ENCODE measurements at places on chromosomes 4 and X.

DNA sequence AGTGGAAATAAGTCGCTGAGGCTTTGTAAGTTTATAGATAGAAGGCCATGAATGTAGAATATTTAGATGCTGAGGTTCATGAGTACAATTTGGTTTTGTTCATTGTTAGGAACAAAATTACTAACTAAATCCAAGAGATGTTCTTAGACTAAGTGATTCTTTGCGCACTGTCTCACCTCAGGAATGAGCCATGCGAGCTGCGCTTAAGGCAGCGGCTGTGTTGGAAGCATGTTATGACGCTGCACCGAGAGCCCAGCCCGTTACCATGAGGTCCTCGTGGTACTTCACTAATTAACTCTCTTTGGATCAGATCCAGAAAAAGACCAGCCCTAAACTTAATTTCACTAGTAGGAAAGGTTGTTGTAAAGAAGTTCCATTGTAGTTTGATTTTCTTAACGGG, 166.2 kb downstream of the RAPGEF2 start:
- DNase-seq = no peak

DNA sequence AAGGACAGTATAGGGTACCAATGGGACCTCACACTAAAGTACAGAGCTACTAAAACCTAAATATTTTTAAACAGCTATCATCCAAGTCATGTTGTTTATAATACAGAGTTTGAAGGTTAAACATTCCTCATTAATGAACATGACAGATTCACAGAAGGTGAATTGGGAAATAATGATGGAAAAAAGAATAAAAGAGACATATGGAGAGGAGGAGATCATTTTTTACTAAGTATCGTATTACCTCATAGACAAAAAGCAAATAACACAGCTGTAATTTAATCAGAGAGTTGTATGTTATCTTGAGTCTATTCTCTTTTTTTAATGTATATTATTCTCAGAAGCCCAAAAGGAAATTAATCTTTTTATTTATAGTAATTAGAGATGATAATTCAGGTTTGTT, 7.9 kb downstream of the PLK4 start:
- no peak for DNase-seq

GRCh38 chrX:20001588-20001987, 10.7 kb upstream of the BCLAF3 start:
- DNase-seq = no peak

DNA sequence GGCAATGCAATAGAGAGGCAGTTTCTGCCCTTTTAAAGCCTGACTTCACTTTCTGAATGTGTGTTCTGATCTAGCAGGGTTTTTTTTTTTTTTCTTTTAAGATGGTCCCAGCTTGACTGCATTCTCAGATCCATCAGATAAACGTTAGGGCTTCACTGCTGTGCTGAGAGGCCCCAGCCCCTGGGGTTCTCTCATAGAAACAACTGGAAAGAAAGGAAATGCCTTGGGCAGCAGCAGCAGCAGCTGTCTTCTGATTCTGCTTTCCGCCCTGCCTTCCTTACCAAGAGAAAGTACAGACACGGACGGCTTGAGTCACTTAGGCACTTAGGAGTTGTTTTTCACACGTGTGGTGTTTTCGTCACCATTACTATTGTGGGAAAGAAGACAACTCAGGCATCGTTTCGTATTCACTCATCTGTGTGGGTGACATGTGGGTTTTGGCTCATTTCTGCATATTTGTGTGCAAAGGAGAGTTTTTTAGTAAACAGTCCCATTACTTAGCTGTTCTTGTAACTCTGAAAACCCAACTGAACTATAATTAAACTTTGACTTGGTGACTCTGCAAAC, 172.0 kb downstream of the PTTG2 start:
- DNase-seq = peak; percentile 67

- DNase-seq = peak; percentile 31
Measured at GRCh38 chrX:153474718-153475117, 4.3 kb upstream of the HAUS7 start.

GRCh38 chr4:150010525-150011126, 67.6 kb upstream of the DCLK2 start:
- DNase-seq = no peak

DNA sequence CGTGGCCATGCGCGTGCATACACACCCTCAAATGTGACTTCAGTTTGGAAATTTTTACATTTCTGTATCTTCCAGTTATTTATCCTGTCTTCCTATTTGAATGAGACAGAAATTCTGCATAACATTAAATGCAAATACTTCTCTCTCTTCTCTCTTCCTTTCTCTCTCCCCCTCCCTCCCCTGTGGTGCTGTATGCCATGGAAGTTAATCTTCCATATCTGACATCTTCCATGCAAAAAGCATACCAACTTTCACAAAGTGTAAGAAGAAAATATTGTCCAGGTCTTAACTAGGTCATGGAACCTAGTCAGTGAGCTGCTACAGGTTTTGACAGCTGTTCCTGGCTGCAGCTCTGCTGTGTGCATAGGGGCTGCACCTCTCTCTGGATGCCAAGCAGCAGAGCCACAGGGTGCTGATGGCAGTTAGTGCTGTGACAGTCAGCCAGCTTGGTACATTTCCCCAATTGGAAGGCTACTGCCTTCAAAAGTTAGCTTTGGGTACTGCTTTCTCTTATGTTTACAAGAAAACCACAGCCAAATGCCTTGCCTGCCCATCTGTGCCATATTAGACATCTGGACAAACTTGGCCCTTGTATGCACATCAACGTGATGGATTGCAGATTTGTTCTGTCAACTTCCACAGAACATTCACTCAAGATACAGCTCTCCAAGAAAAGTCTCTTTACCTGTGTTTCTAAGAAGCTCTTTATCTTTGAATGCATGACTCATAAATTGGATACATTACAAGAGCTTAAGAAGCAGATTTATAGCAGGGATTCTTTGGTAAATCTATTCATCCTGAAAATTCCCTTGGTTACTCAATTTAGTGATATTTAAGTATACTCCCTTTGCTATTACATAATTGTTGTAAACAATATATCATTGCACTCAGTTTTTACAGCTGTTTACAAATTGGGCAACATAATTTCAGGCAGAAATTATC, 623.8 kb downstream of the EPHA5 start:
- no peak for DNase-seq

- no peak for DNase-seq
Measured at GRCh38 chr4:163556177-163556576, 61.7 kb downstream of the TMA16 start.

GRCh38 chr4:110620322-110620690, 2.6 kb downstream of the PITX2 start:
- DNase-seq = no peak

DNA sequence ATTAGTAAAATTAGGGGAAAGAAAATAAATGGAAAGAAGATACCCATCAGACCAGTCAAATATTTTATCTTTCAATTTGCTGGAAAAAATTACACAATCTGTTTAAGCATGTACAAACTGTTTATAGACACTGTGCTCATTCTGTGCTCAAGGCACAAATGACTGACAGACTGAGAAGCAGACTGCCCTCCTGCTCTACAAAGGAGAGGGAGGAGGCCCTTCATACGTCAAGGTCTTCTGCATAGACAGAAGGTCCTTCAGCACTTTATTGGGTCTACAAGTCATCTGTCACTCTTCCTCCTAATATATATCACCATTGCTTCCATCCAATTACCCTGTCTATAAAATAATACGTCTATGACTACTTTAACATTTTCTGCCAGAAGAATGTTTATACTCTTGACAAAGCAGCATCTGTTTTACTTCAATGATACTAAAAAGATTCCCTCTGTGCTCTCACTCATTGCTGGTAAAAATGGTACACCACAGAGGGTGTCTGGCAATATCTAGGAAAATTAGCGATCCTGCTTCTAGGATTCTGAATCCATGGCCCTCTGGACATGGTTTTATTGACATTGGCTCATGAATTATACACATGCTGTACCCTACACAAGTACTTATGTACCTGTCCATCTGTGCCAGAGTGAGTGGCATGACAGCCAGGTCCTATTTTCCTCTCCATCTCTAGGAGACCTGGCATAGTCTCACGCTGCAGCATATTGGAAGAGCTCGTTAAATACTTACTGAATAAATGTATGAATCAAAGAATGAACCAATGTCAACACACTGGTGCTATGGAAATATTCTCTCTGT, 11.3 kb downstream of the SLC10A6 start:
- no peak for DNase-seq

DNA sequence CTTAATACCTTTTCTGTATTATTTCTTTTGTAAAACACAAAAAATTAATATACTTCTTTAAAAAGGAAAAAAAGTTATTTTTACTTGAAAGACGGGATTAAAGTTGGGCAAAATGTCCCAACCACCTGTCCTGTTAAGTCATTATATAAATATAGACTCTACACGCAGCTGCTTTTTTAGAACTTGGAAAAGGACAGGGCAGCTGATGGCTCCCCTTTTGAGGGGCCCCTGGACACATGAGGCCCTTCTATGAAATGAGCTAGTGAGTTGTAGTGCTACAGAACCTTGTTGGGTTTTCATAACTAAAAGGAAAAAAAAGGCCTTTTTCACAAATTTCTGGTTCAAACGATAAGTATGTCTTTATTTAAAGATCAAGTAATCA, 600 bp upstream of the BEX2 start:
- DNase-seq = no peak

- no peak for DNase-seq
Measured at GRCh38 chr4:145804116-145804515, 124.2 kb downstream of the C4orf51 start.

DNA sequence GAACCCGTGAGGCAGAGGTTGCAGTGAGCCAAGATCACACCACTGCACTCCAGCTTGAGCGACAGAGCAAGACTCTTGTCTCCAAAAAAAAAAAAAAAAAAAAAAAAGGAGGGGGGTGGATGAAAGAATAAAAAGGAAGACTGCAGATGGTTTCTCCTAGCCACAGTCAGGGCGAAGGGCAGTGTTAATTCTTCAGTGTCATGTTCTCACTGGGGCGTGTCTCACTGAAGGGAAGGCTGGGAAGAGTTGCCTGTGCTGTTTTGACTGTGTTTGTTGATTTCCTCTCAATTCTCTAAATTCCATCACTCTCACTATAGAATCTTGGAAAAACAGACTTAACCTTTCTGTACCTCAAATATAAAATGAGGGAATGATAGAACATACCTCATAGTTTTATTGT, 71.6 kb upstream of the DHX15 start:
- no peak for DNase-seq

- DNase-seq = peak; percentile 28
Measured at GRCh38 chrX:123731258-123731986, 1.4 kb downstream of the THOC2 start.

- no peak for DNase-seq
Measured at GRCh38 chr4:105994061-105994460, 98.8 kb downstream of the NPNT start.

DNA sequence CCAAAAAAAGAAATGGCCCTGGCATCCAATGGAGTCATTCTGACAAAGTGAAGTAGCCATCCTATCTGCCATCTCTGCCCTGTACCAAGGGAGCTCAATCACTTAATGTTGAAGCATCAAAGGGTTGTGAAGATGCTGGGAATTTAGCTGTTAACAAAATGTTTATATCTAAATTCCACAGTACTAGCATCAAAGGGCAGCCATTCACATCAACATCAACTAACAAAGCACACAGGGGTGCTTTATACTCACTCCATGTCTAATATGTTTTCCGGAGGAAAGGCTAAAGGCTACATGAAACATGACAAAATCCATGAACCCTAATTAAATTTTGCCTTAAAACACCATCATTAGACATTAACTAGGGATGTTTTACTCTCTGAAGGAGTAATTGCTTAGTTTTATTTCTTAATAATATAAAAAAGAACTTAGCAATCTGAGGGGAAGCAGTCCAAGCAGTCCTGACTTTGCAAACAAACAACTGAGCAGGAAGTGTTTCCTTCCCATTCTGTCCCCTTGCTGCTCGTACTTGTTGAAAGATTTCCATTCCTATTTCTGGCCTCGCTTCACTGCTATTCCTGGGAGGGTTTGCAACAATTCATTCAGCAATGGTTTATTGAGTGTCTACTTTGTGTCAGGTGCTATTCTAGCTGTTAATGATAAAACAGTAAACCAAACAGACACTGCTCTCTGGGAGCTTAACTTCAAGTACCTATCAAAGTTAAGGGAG, 208.6 kb upstream of the SLC7A11 start:
- DNase-seq = no peak

DNA sequence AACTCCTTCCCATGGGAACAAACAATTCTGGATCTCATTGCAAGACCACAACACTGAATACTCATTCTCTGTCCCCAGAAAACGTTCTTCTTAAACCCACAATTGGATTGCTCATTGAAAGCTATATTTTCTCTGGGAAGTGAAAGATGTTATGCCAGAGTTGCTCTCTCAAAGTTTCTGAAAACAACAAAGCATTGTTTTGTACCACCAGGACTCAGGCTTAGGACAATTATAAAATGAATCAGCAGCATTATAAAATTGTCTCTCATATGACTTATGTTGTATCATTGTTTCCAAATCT, 26.5 kb downstream of the TFDP3 start:
- no peak for DNase-seq

- DNase-seq = peak; percentile 7
Measured at GRCh38 chr4:9765091-9765490, 16.3 kb upstream of the DRD5 start.

DNA sequence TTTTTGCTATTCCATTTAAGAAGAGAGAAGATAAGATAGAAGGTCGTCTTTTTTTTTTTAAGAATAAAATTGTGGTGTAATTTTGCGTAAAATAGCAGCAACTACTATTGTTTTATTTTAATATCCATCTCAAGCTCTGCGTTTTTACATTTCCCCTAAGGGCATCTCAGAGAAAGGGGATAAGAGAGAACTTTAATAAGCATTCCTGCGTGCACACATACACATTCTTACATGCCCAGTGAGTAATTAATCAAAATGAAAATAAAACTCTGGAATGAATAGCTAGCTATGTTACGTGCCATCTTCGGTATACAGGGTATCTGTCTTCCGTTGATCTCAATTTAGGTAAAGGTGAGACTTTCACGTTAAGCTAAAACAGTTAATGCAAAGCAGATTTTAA, 200.3 kb upstream of the TENM3 start:
- no peak for DNase-seq

DNA sequence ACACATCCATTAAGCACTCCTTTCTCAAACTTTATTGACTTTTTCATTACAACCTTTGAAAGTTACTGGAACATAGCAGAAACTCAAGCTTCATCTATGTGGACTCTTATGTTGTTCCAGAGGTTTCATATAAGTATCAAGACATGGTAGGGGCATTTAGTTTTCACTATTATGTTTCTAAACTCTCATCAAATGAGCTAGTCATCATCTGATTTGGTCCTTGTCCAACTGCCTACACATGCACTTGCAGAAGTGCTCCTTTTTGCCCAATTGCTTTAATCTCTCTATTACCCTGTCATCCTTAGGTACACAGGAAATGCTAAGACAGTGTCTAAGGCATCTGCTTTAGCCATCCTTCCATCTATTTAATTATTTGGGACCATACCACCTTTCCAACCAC, 42.2 kb upstream of the EPGN start:
- no peak for DNase-seq

Data from stimulated activated naive CD8-positive, alpha-beta T cell treated with anti-CD3 and anti-CD28 coated beads, Interleukin-15, Interleukin-2, amounts not matched to agents 100 U/mL and 50 U/mL, for 24 hours (primary cell).